ENCODE measurements at places on chromosomes 1 and 21.

GRCh38 chr1:6898974-6899539 lies 113.8 kb downstream of the CAMTA1 start:
- no peak for DNase-seq

GRCh38 chr21:42160111-42160721 lies 58.7 kb upstream of the ABCG1 start:
- no peak for DNase-seq

GRCh38 chr1:22780696-22781095 lies 70.1 kb downstream of the EPHB2 start:
- no peak for DNase-seq

DNA sequence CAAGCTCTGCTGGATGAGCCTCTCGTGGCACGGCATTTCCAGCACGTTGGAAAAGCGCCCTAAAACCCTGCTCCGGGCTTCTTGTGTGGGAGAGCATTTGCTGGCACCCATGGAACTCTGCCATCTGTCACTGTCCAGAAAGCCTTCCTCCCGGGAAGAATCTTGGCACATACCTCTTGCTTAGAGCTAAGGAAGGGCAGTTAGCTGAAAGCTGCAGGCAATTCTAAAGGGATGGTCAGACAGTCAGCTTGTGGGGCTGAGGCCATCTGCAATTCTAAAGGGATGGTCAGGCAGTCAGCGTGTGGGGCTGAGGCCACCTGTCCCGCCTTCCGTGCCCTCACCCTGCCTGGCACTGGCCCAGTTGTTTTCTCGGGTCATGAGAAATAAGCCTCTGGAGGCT lies 139.0 kb upstream of the TMEM51 start:
- DNase-seq = no peak

GRCh38 chr1:9890224-9890731 lies 19.8 kb downstream of the CTNNBIP1 start:
- no peak for DNase-seq

GRCh38 chr1:152806576-152806975 lies at the start of gene LCE1C:
Gene LCE1C (minus strand): TSS chr1:152806651. CDS start chr1:152805478, 1,173 bp downstream.
- DNase-seq = no peak

GRCh38 chr1:24892188-24893153 lies 37.6 kb downstream of the RUNX3 start:
- no peak for DNase-seq

- no peak for DNase-seq
These were observed 745 bp downstream of the MUL1 start for GRCh38 chr1:20507248-20507563.

- no peak for DNase-seq
These were observed 1.0 kb upstream of the PDZK1IP1 start for GRCh38 chr1:47190857-47191256.
